ENCODE measurements at places on chromosomes 16 and 17.

- DNase-seq = no peak
Observed at GRCh38 chr17:46722662-46723285, 95.7 kb downstream of the WNT3 start.

- DNase-seq = peak; percentile 87
Observed at GRCh38 chr16:88857728-88858339, 907 bp downstream of the TRAPPC2L start.

DNA sequence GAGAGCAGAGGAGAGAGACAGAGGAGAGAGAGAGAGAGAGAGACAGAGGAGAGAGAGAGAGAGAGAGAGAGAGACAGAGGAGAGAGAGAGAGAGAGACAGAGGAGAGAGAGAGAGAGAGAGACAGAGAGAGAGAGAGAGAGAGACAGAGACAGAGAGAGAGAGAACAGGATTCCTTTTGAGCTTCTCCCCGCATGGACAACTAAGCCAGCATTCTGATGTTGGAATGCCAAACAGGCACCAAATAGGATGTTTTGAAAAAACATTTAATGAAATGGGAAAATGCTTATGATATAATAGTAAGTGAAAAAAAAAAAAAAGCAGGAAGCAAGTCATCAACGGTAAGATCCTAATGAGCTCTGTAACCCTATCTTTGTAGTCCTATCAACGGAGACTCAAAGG is 60.7 kb downstream of the ARSG start:
- DNase-seq = no peak

DNA sequence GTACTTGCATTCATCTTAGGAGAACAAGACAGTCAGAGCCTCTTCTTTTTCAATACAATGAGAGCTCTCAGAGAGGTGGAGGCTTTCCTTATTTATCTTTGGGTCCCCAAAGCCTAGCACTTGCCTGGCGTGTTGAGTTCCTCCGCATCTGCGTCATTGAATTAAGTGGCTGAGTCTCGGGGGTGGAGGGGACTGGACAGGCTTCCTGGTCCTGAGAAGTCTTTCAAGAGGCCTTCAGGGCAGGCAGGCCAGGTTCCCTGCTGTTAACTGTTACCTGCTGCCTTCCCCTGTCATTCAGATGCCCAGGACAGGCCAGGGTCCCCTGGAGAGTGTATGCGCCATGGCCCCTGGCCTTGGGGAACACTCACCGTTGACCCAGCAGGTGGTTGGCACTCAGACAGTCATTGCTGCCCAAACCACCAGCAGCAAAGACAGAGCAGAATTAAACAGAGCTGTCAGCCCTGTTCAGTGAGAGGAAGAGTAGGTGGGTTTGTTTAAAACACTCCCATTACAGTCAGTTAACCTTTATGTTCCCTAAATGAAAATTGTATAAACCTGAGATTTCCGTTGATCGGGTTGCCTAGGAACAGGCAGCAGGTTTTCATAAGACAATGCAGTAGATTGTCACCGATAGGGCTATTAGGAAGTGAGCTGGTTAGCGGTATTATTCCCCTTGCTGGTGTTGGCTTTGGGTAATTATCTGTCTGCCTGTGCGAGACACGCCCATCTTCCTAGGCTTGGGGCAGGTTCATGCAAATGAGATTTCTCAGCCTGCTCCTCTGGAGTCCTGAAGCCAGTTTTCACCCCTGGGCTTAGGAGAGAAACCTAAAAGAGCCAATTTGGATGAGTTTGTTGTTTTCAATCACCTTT is 132.7 kb downstream of the CCDC182 start:
- peak; percentile 21 for DNase-seq

GRCh38 chr17:50682938-50683337 is 24.8 kb downstream of the ANKRD40 start:
- no peak for DNase-seq

- DNase-seq = no peak
Observed at GRCh38 chr17:41507315-41507880, 2.0 kb upstream of the KRT13 start.

GRCh38 chr17:245611-246010 is 64.2 kb upstream of the DOC2B start:
- DNase-seq = no peak

- no peak for DNase-seq
Observed at GRCh38 chr17:72616447-72616846, 476.0 kb downstream of the SLC39A11 start.

DNA sequence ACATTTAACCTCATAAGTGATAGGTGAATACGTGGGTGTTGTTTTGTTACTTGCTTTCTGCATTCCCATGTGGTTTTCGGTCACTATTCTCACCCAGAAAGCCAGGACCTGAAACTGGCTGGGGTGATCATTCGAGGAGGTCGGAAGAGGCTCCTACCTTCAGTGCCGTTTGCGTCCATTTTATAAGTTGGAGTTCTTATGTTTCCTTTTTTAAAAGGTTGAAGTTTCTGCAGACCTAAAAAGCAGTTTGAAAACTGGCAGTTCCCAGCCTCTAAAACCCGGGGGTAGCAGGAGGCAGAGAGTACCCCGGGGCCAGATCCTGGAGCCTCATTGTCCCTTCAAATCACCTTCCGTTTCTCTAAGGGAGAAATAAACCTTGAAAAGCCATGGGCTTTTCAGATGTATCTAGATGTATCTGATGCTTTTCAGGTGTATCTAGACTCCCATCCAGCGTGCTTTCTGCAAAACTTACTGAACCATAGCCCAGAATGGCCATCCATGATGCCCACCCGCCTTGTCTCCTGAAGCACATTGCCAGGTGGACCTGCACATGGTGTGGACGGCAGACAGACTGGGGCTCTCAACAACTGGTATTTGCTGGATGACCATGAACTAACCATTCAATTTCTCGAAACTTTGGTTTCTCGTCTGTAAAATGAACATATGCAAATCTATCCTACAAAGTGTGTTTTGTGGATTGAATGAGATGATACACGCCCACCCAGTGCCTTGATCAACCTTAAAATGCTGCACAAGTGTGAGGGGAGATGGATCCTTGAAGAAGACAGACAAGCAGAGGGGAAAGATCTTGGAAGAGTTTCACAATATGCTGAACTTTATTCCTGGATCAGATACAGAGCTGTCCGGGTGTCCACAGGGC is 1.3 kb downstream of the NLRC5 start:
- DNase-seq = no peak

GRCh38 chr16:2450535-2450934 is 9.4 kb upstream of the TEDC2 start:
- no peak for DNase-seq

DNA sequence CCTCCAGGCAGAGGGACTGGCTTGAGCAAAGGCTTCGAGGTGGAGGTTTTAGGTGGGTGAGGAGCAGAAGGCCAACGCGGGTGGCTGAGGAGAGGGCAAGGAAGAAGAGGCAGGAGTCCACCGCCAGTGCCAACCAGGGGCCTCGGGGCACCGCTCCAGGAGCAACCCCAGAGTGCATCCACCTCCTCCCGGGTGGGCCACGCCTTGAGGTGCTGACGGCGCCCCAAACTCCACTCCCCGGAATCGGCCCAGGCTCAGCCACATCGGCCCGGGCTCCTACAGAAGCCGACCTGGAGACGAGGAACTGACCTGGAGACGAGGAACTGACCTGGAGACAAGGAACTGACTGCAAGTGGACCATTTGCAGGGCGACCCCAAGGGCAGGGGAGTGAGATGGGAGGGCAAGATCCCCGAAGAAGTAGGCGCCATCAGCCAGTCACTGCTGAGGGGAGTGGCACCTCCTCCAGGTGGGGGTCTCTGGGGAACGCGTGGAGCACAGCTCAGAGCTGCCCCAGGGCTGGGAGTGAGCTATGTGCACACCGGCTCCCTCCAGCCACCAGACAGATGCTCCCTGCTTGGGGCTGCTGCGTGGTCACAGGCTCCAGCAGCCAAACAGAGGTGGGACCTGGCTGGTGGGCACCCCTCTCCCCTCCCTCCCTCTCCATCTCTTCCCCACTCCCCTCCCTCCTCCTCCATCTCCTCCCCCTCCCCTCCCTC is 29.2 kb upstream of the CBFA2T3 start:
- no peak for DNase-seq

DNA sequence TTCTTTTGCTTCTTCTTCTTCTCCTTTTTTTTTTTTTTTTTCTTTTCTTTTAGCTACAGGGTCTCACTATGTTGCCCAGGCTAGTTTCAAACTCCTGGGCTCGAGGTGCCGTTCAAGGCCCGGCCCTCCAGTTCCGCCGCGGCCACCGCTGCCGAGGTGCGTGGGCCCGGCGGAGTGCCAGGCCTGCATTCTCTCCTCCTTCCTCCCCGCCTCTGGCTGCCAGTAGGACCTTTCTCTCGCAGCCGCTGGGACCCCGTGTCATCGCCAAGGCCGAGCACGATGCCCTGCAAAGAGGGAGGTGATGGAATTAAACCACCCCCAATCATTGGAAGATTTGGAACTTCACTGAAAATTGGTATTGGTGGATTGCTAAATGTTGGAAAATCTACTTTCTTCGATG is 195.8 kb downstream of the CDRT15L2 start:
- no peak for DNase-seq

DNA sequence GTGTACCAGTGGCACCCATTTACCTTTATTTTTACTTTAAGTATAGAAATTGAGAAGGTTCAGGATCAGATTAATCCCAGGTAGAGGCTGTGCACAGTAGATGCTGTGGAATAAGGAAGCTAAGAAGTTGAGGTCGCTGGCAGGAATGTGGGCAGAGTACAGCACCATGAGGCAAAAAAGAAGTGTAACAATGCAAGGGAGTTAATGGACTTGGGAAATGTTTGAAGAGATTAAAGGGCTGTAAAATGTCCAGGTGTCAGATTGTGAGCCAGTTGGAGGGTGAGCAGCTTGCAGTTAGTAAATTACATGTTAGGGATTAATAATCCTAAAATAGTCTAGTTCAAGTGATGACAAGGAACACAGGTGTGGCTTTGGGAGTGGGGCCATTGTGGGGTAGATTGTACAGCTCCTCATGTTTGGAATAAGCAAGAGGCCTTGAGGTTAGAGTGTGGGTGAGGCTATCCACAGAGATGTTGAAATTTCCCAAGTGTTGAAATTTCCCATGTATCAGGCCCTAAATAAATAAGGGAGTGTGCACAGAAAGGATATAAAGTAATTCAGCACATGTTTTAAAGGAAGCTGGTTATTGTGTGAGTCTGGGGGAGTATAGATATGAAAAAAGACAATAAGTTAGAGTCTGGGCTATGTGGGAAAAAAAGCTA is 21.5 kb downstream of the TAT start:
- DNase-seq = no peak

DNA sequence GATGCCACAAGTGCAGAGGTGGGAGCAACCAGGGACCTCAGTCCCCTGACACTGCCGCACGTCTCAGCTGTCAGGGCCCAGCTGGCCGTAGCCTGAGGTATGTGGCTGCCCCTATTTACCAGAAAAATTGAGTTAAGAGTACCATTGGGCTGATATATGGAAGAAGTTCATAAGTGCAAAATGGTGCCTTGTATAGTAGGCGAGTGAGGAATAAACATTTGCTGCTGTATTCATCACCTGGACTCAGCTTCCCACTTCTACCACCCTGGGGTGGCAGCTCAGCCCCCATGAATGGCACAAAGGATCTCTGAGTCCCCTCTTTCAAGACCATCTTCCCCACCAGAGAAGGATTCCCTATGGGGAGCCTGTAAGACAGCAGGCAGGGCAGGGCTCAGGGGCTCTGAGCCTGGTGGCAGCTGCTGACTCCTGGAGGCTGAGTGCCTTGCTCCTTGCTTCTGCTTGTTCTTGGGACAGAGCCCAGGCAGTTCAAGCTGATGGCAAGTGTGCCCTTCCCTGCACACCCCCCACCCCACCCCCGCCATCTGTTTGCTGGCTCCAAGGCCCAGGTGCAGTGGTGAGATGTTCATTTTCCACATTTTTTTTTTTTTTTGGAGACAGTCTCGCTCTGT is 29.0 kb downstream of the TRPV2 start:
- no peak for DNase-seq

DNA sequence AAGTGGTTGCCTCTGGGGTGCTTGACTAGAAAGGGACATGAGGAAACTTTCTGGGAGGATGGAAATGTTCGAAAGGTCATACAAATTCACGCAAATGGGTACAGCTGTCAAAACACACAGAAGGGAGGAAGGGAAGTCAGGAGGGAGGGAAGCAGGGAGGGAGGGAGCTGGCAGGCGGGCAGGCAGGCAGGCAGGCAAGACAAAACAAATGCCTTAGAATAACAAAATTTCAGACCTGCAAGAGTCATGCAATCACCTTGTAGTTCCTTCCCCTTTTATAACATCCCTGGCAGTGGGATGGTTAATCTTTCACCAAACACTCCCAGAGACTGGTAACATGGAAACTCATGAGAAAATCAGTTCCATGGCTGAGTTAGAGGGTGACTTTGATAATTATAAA is 189.2 kb downstream of the STX8 start:
- DNase-seq = no peak

GRCh38 chr17:9998060-9998459 is 93.0 kb upstream of the RCVRN start:
- no peak for DNase-seq

- no peak for DNase-seq
Observed at GRCh38 chr16:69298261-69298660, 12.9 kb upstream of the VPS4A start.

- DNase-seq = no peak
Observed at GRCh38 chr16:31453255-31454204, 5.8 kb upstream of the ARMC5 start.

- no peak for DNase-seq
Observed at GRCh38 chr16:48818257-48818656, 208.3 kb upstream of the N4BP1 start.

DNA sequence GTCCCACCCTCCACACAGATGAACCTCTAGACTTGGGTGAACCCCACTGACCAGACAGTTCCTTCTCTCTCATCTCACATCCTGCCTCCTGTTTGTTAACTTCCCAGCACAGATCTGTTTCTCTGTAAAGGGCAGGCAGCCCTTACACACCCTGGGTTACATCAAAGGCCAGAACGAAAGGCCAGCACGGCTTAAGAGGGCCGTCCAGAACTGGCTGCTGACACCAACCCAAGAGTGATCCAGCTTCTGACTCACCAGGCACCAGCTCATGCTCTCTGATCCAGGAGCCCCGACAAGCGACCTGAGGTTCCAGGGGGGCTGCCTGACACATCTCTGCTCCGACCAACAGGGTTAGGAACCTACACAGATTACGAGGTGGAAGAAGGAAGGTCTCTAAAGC is 86.9 kb downstream of the MRM3 start:
- DNase-seq = no peak

GRCh38 chr17:71978435-71978834 is 142.4 kb upstream of the SOX9 start:
- no peak for DNase-seq

DNA sequence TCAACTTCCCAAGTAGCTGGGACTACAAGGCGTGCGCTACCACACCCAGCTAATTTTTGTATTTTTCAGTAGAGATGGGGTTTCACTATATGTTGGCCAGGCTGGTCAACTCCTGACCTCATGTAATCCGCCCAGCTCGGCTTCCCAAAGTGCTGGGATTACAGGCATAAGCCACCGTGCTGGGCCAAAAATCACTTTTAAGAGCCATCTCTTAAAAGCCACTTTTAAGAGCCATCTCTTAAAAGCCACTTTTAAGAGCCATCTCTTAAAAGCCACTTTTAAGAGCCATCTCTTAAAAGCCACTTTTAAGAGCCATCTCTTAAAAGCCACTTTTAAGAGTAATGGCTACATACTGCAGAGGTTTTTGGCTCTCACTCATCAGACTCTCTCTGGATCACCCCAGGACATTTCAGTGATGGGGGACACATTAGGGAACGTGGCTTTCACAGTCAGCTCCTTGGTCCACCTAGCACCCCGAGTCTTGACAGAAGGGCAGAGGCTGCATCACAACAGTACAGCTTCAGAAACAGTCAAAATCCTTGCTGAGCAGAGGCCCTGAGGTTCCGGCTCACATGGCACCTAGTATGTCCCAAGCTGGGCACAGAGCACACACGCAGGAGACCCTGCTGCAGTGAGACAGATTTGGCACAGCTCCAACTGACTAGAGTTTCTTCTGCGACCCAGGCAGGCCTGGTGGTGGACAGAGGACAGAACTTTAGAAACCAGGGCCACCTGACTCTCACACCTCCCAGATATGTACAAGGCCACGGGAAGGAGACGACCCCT is 23.6 kb downstream of the RANBP10 start:
- no peak for DNase-seq

All from activated CD8-positive, alpha-beta T cell treated with anti-CD3 and anti-CD28 coated beads for 36 hours (primary cell).